Stimulated activated CD8-positive, alpha-beta memory T cell treated with anti-CD3 and anti-CD28 coated beads, Interleukin-4, amount 100 ng/mL, for 1 hour (primary cell): ENCODE measurements at places on chromosomes 5 and 9.

DNA sequence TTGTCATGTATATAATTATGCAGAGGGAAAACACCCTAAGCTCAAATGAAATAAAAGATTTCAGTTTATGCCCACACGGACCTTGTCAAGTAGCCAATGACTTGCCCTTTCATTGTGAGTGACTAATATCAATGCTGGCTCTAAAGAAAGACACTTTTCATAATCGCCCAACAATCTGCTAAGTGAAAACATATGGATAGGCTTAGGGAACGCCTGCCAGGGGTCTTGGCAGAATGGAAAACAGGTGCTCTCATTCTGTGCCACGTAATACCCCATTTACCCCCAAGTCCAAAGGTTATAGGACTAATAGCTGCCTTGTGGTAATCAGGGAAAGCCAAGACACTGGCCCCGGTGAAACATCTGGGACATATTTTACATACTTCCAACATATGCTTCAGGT is 157.7 kb downstream of the SLF1 start:
- no peak for DNase-seq

GRCh38 chr9:130425741-130426466 is 18.9 kb upstream of the ASS1 start:
- DNase-seq, result no peak

GRCh38 chr5:167623354-167623753 is 668.1 kb upstream of the WWC1 start:
- no peak for DNase-seq

- DNase-seq, result no peak
Observed at GRCh38 chr9:133970581-133971058, 21.5 kb downstream of the VAV2 start.

GRCh38 chr5:11873587-11873986 is 30.7 kb downstream of the CTNND2 start:
- DNase-seq, result no peak

GRCh38 chr9:12640866-12641636 is 52.1 kb upstream of the TYRP1 start:
- no peak for DNase-seq

DNA sequence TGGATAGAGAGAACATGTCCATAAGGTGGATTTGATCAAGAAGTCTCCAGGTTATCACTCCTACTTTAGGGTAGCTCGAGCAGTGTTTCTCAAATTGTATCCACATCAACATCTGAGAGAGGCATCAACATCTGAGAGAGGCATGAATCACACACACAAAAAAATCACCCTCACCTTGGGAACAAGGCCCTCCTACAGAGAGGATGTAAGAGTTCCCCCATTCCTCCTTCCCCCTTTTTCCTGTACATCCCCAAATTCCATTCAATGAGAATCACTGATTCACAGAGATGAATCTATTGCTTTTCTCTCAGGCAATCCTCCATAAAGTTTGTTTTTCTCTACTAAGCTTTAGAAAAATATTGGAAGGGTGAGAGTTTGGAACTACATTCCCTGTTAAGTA is 233.4 kb upstream of the CDH6 start:
- no peak for DNase-seq

GRCh38 chr9:13205824-13206223 is 73.7 kb downstream of the MPDZ start:
- no peak for DNase-seq

GRCh38 chr9:77402286-77402685 is 225.0 kb downstream of the VPS13A start:
- DNase-seq, result no peak

- no peak for DNase-seq
Observed at GRCh38 chr9:10843151-10843550, 230.3 kb upstream of the PTPRD start.

- DNase-seq, result no peak
Observed at GRCh38 chr5:171975262-171975876, 31.1 kb downstream of the FBXW11 start.

GRCh38 chr9:76459694-76460635 is 983 bp downstream of the GCNT1 start:
- no peak for DNase-seq

- no peak for DNase-seq
Observed at GRCh38 chr9:2764353-2764752, 47.0 kb downstream of the KCNV2 start.

GRCh38 chr5:117220730-117221129 is 646.1 kb upstream of the SEMA6A start:
- DNase-seq, result no peak

DNA sequence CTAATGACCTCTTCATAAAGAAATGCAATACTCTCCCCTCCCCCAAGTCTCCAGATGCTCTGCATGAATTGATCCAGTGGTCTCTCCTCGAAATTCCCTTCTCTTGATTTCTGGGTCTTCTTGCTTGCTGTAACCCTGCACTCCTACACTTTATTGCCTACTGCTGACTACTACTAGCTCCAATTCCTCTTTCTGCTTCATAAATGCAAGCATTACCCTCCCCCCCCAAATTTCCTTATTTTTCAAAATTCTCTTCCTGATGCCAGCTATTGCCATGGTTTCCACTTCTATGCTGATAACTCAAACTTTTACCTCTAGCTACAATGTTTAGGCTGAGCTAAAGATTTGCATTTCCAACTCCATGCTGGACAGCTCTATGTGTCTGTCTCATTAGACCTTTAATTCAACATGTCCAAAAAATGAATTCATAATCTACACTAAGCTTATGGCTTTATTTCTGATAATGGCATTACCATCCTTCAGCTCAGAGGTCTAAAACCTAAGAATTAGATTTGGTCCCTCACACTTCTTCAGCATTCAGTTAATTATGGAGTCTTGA is 1.4 kb downstream of the ZBTB26 start:
- no peak for DNase-seq

DNA sequence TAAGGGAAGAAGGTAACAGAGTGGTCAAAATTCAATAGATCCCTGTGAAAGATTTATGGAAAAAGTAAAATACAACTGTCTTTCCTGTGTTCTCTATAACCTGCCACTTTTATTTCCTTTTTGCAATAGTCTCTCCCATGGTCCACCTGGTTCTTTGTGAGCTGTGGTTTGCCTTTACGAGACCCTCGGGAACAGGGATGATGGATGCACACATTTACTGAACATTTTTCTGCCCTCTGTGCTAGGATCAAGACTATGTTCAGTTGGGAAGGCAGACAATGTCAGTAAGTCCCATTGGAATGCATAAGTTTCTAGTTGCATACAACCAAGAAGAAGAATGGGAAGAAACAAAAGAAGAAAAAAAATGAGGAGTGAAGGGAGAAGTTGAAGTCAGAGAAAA is 281.2 kb downstream of the TRPM3 start:
- DNase-seq, result no peak

DNA sequence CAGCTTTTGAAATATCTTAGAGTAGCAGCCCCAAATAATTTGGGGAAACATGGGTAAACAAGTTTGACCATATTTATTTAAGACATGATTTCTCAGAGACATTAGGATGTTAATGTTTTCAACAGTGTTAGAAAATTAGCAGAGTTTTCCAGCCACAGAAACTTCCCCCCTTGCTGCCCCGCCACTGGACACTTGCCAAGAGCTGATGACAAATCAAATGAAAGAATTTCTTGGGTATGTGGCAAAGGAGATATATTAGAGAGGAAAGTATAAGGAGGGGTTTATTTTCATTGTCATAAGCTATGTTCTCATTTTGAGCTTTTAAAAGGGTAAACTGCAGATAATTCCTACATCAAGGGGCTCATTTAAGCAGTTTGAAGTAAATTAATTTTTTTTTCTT is 15.9 kb downstream of the GABRA1 start:
- no peak for DNase-seq

- DNase-seq, result no peak
Observed at GRCh38 chr9:91177661-91178280, 183.9 kb downstream of the AUH start.

- DNase-seq, result no peak
Observed at GRCh38 chr5:113989913-113990305, 372.0 kb upstream of the KCNN2 start.

- peak; percentile 71 for DNase-seq
Observed at GRCh38 chr5:140547508-140548299, at the start of gene EIF4EBP3. Gene EIF4EBP3 (plus strand): TSS chr5:140547662. CDS start chr5:140547738, 76 bp downstream.

DNA sequence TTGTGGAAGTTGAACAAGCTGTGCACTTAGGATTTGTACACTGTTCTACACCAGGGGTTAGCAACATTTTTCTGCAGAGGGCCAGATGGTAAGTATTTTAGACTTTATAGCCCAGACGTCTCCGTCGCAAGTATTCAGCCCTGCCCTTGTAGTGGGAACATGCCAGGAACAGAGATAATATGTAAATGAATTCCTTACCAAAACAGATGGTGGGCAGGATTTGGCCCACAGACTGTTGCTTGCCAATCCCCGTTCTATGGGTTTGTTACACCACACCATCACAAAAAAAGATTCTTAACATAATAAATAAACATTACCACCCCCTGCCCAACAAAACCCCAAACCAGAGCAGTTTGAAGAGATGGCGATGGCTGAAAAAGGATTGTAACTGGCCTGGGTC is 74.3 kb downstream of the AMBP start:
- no peak for DNase-seq

DNA sequence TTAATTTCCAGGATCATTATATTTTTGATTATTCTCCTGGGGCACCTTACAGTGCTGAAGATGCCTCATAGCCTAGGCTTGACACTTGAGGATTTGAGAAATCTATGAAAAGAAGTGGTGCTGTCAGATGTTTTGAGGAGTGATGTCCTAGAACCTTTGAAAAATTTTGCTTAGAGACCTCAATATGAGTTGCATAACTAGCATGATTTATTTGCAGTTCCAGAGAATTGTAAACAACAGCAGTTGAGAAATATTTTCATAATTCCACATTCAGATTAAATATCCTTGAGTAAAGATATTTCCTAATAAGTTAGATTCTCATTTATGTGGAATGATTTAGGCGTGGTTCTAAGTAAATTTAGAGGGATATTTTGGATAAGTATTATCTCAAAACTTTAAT is 225.8 kb downstream of the ADAMTSL1 start:
- no peak for DNase-seq

DNA sequence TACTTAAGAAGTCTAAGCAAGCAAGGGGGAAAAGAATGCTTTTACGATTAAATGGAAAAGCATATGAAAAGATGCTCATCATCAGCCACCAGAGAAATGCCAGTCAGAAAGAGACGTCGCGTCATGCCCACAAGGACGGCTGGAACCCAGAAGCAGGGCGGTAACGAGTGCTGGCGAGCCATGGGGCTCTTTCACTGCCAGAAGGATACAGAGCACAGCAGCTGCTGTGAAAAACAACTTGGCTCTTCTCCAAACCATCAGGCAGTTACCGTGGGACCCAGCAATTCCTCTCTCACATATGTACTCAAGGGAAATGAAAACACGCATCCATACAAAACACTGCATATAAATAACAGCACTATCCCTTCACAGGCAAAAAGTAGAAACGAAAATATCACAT is 95.5 kb downstream of the CAMSAP1 start:
- DNase-seq, result no peak

GRCh38 chr5:35811108-35811741 is 45.5 kb upstream of the IL7R start:
- DNase-seq, result no peak
